Left renal cortex interstitium (tissue), 4 donors: ENCODE measurements at places on chromosomes 4 and X. TPM values are rescaled to one million over a fixed set of nuclear protein-coding genes. Genes with fewer than 3 reads are reported as not detected.

Gene BMP3
- polyA plus RNA-seq: 17.4 TPM

Gene ADAM29
- polyA plus RNA-seq: 0.05 TPM

Gene USP17L15
- polyA plus RNA-seq: not detected

Gene ATOH1
- polyA plus RNA-seq: not detected

Gene CITED1
- 20.6 TPM for polyA plus RNA-seq

Gene MXRA5
- polyA plus RNA-seq: 3.6 TPM

Gene PPEF2
- 0.25 TPM for polyA plus RNA-seq

Gene TLR10
- 0.89 TPM for polyA plus RNA-seq

DNA sequence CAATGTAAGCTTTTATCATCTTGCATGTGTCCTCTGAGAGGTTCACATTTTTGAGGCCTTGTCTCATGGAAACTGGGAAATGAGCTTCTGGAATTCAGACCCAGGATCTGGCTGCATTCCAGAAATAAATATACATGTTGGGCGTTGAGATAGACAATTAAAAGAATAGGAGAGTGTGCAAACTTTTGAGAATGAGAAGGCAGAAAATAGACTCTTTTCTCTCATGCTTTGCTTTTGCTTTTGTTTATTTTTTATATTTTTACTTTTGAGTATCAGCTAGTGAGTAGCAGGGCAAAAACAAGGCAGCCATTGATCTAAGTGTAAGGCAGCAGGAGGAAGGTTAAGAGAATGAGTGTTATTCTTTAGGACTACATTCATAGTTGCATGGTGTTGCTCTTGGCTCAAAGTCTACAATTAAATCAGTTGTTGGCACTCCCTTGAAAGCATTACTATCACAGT is 12.4 kb downstream of the SHROOM3 start:
- no peak for DNase-seq

DNA sequence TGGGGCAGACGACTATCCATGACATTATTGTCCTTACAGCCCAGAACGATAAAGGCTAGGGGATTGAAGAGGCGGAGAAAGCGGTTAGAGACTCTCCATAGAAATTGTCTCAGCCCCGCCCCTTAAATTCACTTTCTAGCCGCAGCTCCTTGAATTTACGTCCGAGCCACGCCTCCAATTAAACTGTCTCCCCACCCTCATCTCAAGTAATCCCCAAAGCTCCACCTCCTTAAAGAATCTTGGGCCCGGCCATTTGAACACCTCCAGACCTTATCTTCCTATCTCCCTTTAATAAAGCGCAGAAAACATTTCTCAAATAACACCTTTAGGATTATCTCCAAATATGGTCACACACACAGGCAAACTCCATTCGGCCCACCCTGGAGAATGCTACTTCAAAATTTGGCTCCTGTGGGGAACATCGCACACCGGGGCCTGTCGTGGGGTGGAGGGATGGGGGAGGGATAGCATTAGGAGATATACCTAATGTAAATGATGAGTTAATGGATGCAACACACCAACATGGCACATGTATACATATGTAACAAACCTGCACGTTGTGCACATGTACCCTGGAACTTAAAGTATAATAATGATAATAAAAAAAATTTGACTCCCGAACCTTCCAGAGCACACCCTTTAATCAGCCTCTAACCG is 7.2 kb upstream of the MAGIX start:
- DNase-seq: no peak

- DNase-seq: no peak
Observed at GRCh38 chr4:122783301-122784215, 43.1 kb upstream of the FGF2 start.

- DNase-seq: no peak
Observed at GRCh38 chr4:72564184-72564583, 4.8 kb downstream of the ADAMTS3 start.

- DNase-seq: no peak
Observed at GRCh38 chr4:21954916-21955315, 6.3 kb upstream of the KCNIP4 start.

GRCh38 chr4:71254451-71255012 is 84.3 kb upstream of the SLC4A4 start:
- no peak for DNase-seq

DNA sequence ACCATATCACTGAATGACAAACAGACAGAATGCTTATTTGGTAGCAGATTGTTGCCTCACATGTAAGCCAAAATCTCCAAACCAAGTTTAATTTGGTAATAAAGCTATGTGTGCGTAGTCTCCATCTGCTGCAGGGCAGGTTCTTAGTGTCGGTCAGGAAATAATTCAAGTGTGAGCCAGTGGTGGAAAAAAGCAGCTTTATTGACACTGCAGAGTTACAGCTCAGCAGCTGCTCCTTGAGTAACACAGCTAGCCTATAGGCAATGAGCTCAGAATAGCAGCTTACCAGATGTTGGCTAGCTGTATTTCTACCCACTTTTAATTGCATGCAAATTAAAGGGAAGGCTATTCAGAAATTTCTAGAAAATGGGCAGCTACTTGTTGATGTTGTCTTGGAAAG is 757.8 kb upstream of the HS3ST1 start:
- no peak for DNase-seq

GRCh38 chr4:173538909-173539445 is 8.9 kb upstream of the HAND2 start:
- DNase-seq: no peak

DNA sequence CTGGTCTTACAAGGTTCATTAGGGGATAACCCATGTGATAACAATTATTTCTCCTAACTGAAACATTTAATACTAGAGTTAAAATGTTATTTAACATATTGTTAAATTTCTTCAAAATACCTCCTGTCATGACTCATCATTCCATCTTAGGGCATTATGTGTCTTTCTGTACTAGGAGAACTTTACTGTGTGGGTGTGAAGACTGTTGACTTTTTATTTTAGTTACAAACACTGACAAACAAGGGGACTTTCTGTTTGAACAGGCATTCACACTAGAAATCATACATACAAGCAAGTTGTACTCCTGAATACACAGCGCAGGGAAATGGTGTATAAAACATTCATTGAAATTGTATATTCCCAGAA is 175.9 kb downstream of the FBXW7 start:
- no peak for DNase-seq

- no peak for DNase-seq
Observed at GRCh38 chrX:46268412-46268811, 276.8 kb downstream of the ZNF674 start.

GRCh38 chr4:81069706-81070331 is 39.3 kb downstream of the BMP3 start:
- DNase-seq: peak; percentile 65

DNA sequence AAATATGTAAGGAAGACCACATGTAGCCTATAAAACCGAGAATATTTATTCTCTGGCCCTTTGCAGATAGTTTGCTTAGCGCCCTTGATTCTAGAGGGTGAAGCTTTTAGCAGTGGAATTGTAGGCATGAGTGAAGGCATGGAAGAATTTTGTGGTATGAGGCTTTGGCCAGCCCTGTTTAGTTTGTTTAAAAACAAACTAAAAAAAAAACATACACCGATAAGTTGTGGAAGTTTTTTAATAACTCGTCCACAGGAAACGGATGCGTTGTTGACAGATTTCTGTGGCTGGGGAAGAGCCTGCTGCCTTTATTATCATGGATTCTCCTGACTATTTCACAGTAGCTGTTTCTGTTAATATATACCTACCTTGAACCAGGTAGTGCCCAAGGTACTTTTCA is 194.7 kb upstream of the LNX1 start:
- no peak for DNase-seq

- no peak for DNase-seq
Observed at GRCh38 chr4:158841540-158841939, 72.7 kb downstream of the FNIP2 start.

DNA sequence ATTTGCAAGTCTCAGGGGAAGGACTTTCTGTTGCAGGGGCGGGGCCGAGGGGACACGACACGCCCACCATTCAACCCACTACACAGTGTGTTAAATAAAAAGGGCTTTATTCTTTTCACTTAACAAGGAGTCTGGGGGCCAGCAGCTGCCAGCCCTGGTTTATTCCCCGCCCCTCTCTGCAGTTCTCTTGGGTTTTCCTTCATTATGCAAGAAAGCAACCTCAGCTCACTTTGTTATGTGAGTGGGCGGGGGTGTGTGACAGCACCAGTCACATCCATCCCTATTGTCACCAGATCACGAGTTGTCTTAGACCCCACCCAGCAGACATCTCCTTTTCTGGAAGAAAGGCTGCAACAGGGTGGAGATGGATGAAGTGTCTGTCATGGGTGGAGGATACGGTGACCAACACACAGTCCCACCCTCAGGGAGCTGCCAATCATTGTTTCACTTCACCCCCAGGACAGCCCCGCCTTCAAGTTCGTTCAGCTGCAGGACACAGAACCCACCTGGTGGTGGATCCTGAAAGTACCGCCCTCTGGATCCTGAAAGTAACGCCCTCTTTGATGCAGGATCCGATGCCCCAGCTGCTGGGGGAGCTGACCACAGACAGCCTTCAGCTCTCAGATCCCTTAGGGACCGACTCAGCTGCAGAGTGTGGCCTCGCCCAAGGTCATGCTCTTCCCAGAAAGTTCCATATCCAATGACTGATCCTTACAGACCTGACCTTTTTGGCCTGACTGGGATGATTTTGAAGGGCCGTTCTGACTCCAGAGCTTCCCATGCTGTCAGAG is 79.6 kb downstream of the SMIM20 start:
- no peak for DNase-seq

DNA sequence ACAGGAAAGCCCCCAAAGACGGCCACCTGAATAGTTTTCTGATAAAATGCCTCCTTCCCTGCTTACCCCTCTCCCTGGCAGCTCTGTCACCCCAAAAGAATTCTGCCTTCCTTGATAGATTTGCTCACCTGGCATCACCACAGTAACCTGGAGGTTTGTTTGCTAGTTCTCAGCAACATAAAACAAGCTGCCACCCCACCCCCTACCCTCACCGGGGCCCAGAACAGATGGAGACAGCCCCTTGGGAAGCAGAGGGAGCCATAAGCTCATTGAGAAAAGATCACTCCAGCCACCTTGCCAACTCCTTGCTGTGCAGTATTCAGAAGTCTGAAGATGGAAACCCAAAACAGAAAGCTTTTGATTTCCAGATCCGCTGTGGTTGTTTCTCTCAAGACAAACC is 108.6 kb downstream of the DHX15 start:
- DNase-seq: no peak

DNA sequence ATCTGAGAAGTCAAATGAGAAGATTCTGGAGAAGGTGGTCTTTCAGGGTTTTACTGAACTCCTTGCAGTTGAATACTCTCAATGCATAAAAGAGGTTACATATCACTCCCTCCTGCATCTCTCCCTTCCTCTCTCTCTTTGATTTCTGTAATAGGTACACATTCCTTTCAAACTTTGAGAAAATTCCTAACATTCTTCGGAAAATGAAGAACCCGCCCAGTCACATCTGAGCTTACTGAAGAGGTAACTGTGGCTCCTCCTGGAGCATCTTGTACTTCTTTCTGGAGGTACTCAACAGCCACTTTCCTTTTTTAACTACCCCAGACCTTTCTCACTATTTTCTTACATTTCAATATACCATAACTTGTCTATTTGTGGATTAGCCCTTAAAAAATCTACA is 24.7 kb downstream of the NDST3 start:
- DNase-seq: no peak

DNA sequence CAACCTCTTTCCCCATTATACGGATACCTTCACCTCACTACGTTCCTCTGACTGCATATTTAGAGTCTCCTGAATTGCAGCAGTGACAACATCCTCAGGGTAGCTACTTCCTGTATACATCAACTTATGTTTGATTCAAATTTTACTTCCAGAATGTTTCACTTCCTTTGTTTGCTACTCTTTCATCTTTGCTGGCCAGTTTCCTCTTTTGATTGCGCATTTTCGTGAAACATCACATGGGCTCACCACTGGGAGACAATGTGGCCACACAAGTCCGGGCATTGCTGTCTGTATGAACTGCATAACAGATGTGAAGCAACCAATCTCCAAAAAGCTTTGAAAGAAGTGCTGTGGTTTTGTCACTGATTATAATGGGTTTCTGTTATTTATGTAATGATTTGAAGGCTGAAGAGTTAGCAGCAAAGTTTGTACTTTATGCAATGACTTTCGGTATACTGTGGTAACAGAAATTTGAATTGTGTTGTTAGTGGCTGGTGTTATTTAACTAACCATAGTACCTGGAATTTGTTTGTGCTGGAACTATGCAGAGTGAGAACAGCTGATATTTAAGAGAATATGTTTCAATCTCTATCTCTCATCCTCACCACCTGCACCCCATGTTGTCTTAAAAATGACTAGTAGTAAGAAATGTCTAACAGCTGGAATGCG is 7.4 kb downstream of the SNCA start:
- no peak for DNase-seq

DNA sequence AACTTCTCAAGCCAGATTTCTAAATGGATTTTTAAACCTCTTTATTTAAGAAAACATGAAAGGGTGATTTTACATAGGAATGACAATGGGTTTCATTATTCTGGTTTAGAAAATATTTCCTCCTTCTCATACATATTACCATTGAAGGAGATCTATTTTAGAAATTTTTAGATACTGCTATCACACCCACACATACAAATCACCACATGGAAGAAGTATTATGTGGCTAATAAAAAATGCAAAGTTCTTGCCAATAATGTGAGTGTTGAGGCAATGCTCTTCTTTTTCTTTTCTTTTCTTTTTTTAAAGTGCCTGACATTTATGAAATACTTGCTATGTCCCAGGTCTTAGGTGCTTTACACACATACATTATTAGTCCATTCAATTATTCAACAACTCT is 6.8 kb downstream of the STAP1 start:
- DNase-seq: no peak

GRCh38 chr4:76987685-76988084 is 38.1 kb downstream of the SEPTIN11 start:
- no peak for DNase-seq

DNA sequence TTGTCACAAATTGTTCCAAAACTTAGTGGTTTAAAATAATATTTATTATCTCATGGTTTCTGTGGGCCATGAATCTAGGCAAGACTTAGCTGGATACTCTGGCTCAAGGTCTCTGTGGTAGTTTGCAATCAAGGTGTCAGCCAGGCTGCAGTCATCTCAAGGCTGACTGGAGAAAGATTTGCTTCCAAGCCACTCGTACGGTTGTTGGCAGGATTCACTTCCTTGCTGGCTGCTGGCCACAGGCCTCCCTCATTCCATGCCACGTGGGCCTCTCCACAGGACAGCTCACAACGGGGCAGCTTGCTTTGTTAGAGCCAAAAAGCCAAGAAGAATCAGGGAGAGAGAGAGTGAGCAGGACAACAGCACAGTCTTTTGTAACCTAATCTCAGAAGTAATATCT is 101.4 kb downstream of the WWC2 start:
- no peak for DNase-seq

GRCh38 chrX:143581240-143581639 is 54.7 kb downstream of the SLITRK4 start:
- no peak for DNase-seq

DNA sequence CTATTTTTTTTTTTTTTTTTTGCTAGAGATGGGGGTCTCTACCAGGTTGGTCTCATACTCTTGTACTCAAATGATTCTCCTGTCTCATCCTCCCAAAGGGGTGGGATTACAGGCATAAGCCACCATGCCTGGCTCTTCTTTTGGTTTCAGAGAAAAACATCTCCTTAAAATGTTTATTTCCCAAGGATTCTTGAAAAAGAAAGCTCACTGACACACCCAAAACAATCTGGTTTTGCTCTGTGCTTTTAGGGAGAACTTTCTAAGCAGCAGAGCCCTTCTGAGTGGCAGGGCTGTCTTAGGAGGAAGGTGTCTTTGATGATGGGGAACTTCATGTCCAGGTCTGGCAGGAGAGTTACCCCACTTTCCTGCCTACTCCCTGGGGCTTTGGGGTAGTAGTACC is 1.2 kb downstream of the SOD3 start:
- no peak for DNase-seq
